HFFc6 (cell line): ENCODE measurements at places on chromosomes 12 and 14. TPM values are rescaled to one million over a fixed set of nuclear protein-coding genes. Genes with fewer than 3 reads are reported as not detected.

PLCZ1 gene
- not detected in 3 replicates for total RNA-seq

CHD8 gene
- 65.6 to 73.5 TPM (median 70.9 TPM) in 3 replicates for total RNA-seq

ANO4 gene
- not detected in 2 replicates for total RNA-seq

KCNA5 gene
- total RNA-seq, result not detected in 3 replicates

RPL10L gene
- not detected in 3 replicates for total RNA-seq

GRCh38 chr14:102159841-102160240, 20.1 kb downstream of the WDR20 start:
- H3K4me3 ChIP-seq, result no peak overlapping the region
- H3K27me3 ChIP-seq, result no peaks in the 10 kb centered on the region
- peaks cover 21% of the 10 kb centered on the region for H3K36me3 ChIP-seq
- DNase-seq, result no peak
- H3K27ac ChIP-seq, result 0 out of 2 replicates have a peak overlapping the region, but pooled peaks have one; percentile 29
- H3K4me1 ChIP-seq, result peaks cover 35% of the 10 kb centered on the region

DNA sequence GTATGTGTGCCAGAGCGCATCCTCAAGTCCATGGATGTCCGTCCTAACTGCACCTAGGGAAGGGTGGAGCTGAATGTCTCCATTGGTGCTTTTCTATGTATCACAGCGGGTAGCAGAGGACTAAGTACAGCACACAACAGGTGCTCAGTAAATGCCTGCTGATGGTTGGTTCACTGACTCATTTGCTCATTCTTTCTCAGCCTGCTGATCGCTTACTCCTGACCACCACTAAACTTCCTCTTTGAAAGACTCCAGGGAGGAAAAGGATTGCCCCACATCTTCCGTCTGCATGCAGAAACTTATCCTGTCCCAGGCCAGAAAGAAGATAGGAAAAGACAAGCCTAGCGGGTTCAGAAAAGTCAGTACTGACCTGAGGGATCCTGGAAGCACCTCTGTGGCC, 66.3 kb downstream of the B4GALNT3 start:
- H3K27ac ChIP-seq, result no peak overlapping the region
- H3K4me3 ChIP-seq, result no peak overlapping the region
- peaks cover 18% of the 10 kb centered on the region for H3K4me1 ChIP-seq
- DNase-seq, result no peak
- H3K27me3 ChIP-seq, result peaks cover 35% of the 10 kb centered on the region

DNA sequence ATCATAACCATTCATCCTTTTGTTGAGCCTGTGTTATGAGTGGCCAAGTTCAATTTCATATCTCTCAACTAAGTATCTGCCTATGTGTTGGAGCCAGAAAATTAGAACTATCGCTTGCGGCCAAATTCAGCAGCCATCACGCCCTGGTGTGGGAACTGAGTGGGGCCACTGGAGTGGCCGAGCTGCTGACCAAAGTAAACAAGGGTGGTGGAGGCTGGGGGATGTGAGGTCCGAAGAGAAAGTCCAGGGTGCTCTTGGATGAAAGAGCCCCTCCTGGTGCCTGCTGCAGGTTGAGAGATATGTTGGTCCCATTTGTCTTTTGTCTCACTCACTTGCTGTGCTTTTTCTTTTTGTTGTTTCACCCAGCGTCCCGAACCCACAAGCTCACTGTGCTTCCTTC, 14.9 kb downstream of the ADGRD1 start:
- no peaks in the 10 kb centered on the region for H3K4me1 ChIP-seq
- H3K4me3 ChIP-seq, result no peak overlapping the region
- H3K27ac ChIP-seq, result no peak overlapping the region
- H3K27me3 ChIP-seq, result peaks cover 3% of the 10 kb centered on the region; the same call in 1 of the 2 replicates
- no peak for DNase-seq

DNA sequence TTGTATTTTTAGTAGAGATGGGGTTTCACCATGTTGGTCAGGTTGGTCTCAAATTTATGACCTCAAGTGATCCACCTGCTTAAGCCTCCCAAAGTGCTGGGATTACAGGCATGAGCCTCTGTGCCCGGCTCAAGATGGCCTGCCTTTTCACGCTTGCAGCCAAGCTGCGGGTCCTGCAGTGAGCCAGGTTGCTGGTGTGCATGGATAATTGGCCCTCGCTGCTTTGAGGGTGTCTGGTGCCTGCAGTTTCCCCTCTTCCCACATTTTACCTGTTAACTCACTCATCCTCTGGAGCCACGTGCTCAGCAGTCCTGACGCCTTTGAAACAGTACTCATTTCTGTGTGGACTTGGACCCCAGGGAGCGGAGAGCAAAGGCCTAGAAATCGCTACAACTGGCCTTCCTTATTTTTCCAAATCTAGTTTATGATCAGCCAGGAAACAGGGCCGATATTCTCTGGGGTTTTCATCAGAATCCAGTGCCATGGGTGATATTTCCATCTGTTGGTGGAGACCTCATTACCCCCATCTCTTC, 42.2 kb downstream of the TPCN1 start:
- no peaks in the 10 kb centered on the region for H3K27me3 ChIP-seq
- no peak overlapping the region for H3K4me3 ChIP-seq
- H3K4me1 ChIP-seq, result peaks cover 20% of the 10 kb centered on the region; the same call in 1 of the 2 replicates
- peaks cover 10% of the 10 kb centered on the region for H3K36me3 ChIP-seq
- DNase-seq, result no peak
- H3K27ac ChIP-seq, result no peak overlapping the region

DNA sequence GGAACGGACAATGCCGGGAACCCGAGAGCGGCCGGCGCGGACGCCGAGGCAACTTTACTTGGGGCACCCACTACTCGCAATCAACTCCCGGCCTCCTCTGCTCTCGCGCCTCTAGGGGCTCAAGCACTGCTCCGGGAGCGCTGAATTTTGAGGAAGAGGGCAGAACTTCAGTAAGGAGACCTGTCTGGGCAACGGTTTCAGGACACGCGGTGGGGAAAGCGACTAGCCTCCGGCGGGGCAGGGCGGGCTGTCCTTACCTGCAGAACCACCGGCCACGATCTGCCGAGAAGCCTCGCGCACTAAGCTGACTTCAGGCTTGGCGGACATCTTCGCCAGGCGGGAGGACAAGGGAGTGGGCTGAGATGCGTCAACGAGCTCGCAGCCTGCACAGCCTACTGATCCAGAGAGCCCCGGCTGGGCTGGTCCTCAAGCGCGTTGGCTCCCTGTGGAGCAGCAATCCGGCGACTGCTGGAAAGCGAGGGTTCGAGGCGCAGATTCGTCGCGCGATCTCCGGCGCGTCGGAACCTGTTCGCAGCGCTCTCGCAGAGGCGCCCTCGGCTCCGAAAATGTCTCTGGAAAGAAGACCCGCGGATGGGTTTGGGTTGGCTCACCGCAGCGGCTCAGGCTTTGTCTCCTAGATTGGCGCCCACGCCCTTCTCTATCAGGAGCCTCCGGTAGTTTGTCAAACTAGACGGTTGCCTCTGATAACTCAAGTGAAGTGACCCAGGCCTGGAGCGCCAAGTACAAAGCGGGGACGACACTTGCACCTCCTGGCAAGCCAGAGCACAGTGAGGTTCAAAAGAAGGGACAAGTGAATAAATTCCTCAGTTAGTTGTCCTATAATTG, at the start of gene SLC25A21:
Gene SLC25A21, minus strand, starts transcription at position 583 of the 846 bp plus-strand sequence.
- H3K36me3 ChIP-seq, result no peaks in the 10 kb centered on the region
- H3K27ac ChIP-seq, result peak within 1 kb of the TSS; percentile 95
- H3K27me3 ChIP-seq, result peaks cover 5% of the 10 kb centered on the region; the same call in 1 of the 2 replicates
- peak within 1 kb of the TSS; percentile 94 for H3K4me3 ChIP-seq
- H3K4me1 ChIP-seq, result peaks cover 22% of the 10 kb centered on the region
- DNase-seq, result peak; percentile 71

- H3K27me3 ChIP-seq, result no peaks in the 10 kb centered on the region
- no peaks in the 10 kb centered on the region for H3K36me3 ChIP-seq
- DNase-seq, result no peak
- H3K4me3 ChIP-seq, result no peak overlapping the region
These were observed 259.7 kb downstream of the NELL2 start for GRCh38 chr12:44616402-44616801.

GRCh38 chr12:94516985-94517384, 57.3 kb upstream of the CEP83 start:
- H3K4me3 ChIP-seq, result no peak overlapping the region
- no peaks in the 10 kb centered on the region for H3K36me3 ChIP-seq
- no peaks in the 10 kb centered on the region for H3K4me1 ChIP-seq
- H3K27me3 ChIP-seq, result peaks cover 8% of the 10 kb centered on the region
- no peak for DNase-seq

DNA sequence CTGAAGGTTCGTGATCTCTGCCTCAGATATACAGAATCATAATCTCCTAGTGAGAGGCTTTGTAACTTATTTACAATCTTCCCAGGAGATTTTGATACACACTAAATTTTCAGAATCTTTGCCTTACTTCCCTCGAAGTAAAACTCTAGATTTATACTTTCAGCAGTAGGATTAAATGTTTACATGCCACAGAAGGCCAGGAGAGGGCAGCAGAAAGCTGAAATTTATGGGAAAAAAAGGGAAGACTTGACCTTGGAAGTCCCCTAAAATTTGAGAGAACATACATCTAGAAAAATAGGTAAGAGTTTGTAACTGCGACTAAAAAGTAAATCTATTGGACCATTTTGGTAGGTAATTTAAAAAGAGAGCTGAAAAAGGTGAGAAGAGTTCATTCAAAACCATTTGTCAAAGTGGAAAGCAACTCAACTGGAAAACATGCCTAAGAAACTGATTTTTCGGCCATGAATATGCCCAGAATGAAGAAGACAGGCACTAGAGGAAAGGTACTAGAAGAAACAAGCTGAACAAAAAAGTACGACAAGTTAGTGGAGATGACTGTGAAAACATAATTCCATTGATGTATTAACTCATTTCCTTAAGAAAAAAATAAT, 242.0 kb upstream of the MDGA2 start:
- no peak overlapping the region for H3K27ac ChIP-seq
- H3K4me3 ChIP-seq, result no peak overlapping the region
- DNase-seq, result no peak

GRCh38 chr12:62078020-62078419, 182.2 kb upstream of the USP15 start:
- H3K4me1 ChIP-seq, result no peaks in the 10 kb centered on the region
- H3K27ac ChIP-seq, result no peak overlapping the region
- no peaks in the 10 kb centered on the region for H3K27me3 ChIP-seq
- no peaks in the 10 kb centered on the region for H3K36me3 ChIP-seq
- DNase-seq, result no peak

DNA sequence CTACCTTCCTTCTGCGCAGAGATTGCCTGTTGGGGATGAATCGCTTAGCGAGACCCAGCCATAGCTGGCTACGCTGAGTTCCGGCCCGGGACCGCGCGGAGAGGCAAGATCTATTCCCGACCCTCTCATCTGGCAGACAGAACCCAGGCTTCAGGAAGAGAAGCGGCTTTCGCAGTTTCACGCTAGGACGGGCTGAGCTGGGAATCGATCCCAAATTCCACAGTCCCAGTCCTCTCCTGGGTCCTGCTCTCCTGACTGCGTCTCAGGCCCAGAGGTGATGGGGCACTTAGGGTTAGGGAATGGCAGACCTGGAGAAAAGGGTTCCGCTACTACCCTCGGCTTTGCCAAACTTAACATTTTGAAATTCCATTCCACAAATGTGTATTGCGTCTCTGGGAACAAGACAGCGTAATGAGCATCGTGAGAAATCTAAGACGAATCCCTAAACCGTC, 2.8 kb downstream of the PTPN21 start:
- no peaks in the 10 kb centered on the region; the same call in 1 of the 2 replicates for H3K27me3 ChIP-seq
- H3K36me3 ChIP-seq, result peaks cover 18% of the 10 kb centered on the region
- no peak for DNase-seq
- peak overlapping the region; percentile 98 for H3K4me3 ChIP-seq

- no peak for DNase-seq
- H3K27ac ChIP-seq, result no peak overlapping the region
- peaks cover 21% of the 10 kb centered on the region; the same call in 1 of the 2 replicates for H3K36me3 ChIP-seq
- H3K4me1 ChIP-seq, result peaks cover 52% of the 10 kb centered on the region
- H3K4me3 ChIP-seq, result no peak overlapping the region
- H3K27me3 ChIP-seq, result peaks cover 4% of the 10 kb centered on the region; the same call in 1 of the 2 replicates
These were observed 21.8 kb downstream of the SH2B3 start for GRCh38 chr12:111427417-111428074.

DNA sequence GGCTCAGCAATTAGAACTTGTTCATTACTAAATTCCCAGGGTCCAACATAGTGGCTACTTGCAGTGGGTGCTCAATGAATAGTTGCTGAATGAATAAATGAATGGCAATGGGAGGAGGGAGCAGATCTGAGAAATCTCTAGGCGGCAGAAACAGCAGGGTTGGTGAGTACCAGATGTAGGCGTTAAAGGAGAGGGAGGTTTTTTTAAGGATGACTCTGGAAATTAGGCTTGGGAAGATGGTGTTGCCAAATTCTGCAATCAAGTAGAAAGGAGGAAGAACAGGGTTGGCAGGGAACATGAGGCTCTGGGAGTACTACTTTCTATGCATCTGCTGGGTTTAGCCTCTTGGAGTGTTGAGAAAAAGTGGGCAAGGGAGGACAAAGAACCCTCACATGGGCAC, 207.1 kb downstream of the APAF1 start:
- no peak overlapping the region for H3K4me3 ChIP-seq
- H3K27ac ChIP-seq, result no peak overlapping the region
- no peak for DNase-seq
- H3K36me3 ChIP-seq, result no peaks in the 10 kb centered on the region
- H3K4me1 ChIP-seq, result no peaks in the 10 kb centered on the region

GRCh38 chr12:77225373-77225772, 160.0 kb upstream of the E2F7 start:
- no peak overlapping the region for H3K4me3 ChIP-seq
- no peaks in the 10 kb centered on the region for H3K4me1 ChIP-seq
- H3K27ac ChIP-seq, result no peak overlapping the region
- no peaks in the 10 kb centered on the region for H3K36me3 ChIP-seq
- DNase-seq, result no peak

- no peak overlapping the region; the same call in 1 of the 2 replicates for H3K4me3 ChIP-seq
- DNase-seq, result peak; percentile 93
- H3K27me3 ChIP-seq, result peaks cover 25% of the 10 kb centered on the region
- H3K36me3 ChIP-seq, result no peaks in the 10 kb centered on the region
These were observed 20.3 kb upstream of the PPP2R5E start for GRCh38 chr14:63563370-63564026.

DNA sequence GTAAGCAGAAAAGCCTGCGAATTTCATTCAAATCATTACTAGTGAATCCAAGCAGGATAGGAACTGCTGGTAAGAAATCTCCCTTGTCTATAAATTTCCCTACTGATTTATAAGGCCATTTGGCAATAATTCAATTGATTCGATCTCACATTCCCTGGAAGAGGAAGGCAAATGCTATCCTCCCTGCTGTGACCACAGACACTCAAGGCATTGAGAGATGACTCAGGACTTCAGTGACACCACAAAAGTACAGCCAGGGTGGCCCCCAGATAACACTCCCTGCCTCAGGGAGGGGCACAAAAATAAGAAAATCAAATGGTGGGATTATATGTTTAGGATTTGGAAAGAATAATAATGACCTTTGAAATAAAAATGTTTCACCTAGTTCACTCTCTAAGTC, 162.7 kb downstream of the GRIP1 start:
- no peak overlapping the region for H3K4me3 ChIP-seq
- H3K4me1 ChIP-seq, result no peaks in the 10 kb centered on the region
- H3K27me3 ChIP-seq, result no peaks in the 10 kb centered on the region; the same call in 1 of the 2 replicates
- no peak overlapping the region for H3K27ac ChIP-seq
- DNase-seq, result no peak
- H3K36me3 ChIP-seq, result no peaks in the 10 kb centered on the region

GRCh38 chr12:113069149-113069548, 12.6 kb downstream of the DTX1 start:
- DNase-seq, result no peak
- H3K27me3 ChIP-seq, result peaks cover 24% of the 10 kb centered on the region
- H3K4me1 ChIP-seq, result peaks cover 7% of the 10 kb centered on the region
- H3K27ac ChIP-seq, result no peak overlapping the region
